ENCODE measurements at places on chromosomes 1 and 21.

GRCh38 chr1:70353044-70353443 lies 1.5 kb downstream of the ANKRD13C start:
- no peak for DNase-seq

GRCh38 chr1:167756730-167757405 lies 35.1 kb downstream of the MPZL1 start:
- no peak for DNase-seq

GRCh38 chr1:206814716-206815341 lies 42.5 kb upstream of the IL10 start:
- no peak for DNase-seq

GRCh38 chr1:85554630-85555327 lies 25.8 kb upstream of the CCN1 start:
- no peak for DNase-seq

- DNase-seq: no peak
Observed at GRCh38 chr1:241131636-241132194, 225.3 kb downstream of the RGS7 start.

GRCh38 chr1:235739124-235739523 lies 89.5 kb upstream of the GNG4 start:
- no peak for DNase-seq

DNA sequence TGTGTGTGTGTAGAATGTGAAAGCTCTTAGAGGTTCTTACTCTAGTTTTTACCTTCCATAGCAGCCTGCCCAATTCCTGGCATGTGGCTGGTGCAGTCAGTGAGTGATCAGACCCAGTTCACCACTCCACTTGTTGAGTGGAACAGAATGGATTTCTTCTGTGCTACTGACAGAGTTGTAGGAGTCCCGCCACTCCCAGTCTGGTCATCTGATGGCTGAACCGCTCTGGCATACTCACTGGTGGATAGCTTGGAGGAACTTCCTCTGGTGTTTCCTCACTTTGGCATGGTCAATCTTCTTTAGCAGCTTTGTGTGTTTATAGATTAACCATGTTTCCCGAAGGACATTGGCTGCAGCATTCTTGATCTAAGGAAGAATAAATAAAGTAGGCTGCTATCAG lies 106.7 kb upstream of the ADAR start:
- no peak for DNase-seq

DNA sequence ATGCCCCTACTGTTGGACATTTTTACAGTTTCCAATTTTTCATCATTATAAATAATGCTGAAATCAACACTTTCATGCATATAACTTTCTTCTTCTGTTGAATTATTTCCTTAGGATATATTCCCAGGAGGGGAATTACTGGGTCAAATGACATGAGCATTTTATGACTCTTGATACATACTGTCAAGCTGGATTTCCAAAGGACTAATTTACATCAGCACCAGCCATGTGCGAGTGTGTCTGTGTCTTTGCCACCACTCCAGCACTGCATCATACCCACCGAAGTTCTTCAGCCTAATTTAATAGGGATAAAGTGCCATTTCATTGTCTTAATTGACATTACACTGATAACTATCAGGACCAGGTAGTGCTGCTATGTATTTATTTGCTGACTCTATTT lies 146.7 kb downstream of the CSMD2 start:
- DNase-seq: no peak

- no peak for DNase-seq
Observed at GRCh38 chr1:206705191-206705590, 20.5 kb downstream of the MAPKAPK2 start.

GRCh38 chr1:7726623-7727022 lies 44.5 kb upstream of the VAMP3 start:
- no peak for DNase-seq

DNA sequence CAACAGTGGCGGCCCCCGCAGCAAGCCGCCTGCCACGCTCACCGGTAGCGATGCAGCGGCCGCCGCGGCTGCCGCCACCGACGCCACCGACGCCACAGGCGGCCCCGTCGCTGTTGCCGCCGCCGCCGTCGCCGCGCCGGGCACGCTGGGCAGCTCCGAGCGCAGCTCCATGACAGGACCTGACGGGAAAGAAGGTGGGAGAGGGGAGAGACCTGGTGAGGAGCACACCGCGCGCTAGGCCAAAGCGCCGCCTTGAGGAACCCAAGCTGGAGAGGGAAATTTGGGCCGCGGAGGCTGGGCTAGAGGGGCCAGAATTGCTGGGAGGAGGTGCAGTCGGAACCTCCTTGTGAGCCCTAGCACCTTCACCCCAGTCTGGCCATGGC lies 1.9 kb downstream of the DMRTA2 start:
- DNase-seq: no peak

- DNase-seq: no peak
Observed at GRCh38 chr1:147641695-147642592, 28.4 kb downstream of the ACP6 start.

- no peak for DNase-seq
Observed at GRCh38 chr1:86491171-86491950, 22.6 kb downstream of the CLCA1 start.

DNA sequence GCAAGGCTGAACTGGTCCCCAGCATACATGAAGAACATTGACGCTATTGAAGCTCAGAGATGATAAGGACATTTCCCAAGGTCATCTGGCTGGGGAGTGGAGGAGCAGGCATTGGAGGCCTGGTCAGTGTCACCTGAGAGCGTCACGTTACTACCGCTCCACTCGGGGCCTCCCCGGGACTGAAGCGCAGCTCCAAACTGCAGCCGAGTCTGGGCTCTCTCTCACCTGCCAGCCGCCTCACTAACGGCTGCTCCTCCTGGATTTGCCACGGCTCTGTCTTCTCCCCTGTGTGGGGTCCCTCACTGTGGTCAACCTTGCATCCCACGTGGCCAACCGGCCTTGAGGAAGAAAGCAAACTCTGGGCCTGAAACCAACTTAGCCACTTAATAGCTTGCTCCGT lies 111.3 kb downstream of the ADSS2 start:
- no peak for DNase-seq

- DNase-seq: no peak
Observed at GRCh38 chr1:209222826-209223225, 360.7 kb upstream of the CAMK1G start.

- no peak for DNase-seq
Observed at GRCh38 chr1:59475737-59476136, 178.8 kb downstream of the FGGY start.

DNA sequence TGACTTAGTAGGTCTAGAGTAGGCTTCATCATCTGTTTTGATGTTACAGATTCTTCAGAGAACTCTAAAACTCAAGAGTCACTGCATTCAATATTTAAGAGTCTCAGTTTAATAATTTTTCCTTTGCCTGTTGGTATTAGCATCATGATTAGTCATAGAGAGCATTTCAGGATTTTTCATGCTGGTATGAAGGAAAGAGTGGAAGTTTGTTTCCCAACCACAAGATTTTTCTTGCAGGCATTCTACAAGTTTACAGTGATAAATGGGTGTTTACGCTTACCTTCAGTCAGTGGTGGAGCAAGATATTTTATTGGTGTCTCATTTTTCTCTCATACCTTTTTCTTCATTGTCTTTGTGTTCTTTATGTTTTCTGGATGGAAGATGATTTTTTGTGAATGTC lies 58.4 kb upstream of the MYOCOS start:
- no peak for DNase-seq

DNA sequence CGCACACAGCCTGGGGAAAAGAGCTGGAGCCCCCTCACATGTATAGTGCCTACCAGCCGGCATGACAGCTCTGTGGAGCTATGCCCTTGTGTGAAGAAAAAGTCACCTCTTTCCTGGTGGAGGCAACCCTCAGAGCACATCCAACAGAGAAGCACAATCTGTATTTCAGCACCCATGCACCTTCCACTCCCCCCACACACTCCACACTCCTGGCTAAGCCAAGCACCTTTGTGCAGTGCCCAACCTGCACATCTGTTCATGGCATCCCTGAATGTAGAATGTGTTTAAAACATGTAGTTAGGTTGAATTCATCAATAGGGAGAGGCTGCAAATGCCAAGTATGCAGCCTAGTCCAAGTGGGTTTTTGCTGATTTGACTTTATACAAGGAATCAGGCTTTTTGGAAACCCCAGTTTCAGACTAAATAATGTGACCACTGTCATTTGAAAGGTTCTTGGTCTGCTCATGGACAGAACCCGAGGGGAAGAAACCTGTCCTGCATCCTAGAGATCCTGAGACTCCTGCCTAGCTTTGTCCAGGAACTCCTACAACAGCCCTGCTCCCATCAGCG lies 197.1 kb downstream of the TOMM20 start:
- no peak for DNase-seq

DNA sequence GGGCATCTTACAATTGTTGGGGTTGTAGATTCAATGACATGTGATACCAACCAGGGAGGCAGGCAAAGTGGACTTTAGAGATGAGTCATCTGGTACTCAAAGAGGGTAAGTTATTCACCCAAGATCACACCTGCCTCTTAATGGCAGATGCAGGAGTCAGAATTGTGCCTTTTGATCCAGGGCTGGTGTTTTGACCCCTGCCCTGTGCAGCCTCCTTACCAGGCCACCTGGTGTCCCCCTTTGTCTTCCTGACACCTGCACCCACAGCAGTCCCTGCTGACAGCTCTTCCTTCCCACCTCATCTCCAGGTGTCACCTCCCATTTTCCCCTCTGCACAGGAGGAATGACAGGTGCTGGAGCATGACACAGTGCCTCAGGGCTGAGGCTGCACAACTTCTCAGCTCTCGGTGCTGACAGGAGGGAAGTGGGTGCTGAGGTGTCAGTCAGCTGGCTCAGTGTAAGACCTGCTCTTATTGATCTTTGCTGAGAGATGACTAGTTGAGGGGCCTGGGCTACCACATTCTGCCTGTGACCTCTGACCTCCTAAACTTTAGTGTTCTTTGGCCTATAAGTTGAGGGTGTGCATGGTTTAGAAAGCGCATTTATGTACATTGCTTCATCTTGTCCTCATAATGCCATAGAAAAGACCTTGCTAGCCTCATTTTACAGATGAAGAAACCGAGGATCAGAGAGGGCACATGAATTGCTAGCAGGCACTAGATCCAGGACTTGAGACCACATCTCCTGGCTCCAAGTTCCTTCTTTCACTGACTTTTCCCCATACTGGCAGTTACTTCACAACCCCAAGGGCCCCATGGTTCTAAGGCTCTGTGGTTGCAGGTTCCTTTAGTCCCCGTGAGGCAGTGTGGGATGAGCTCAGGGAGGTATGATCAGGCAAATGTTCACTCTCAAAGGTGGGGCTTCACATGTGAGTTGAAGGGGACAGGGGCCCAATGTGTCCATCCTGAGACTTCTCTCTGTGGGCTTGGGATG lies 31.3 kb downstream of the CACNA1E start:
- no peak for DNase-seq

- DNase-seq: no peak
Observed at GRCh38 chr1:8547791-8548190, 229.9 kb downstream of the SLC45A1 start.

- DNase-seq: peak; percentile 33
Observed at GRCh38 chr1:204941421-204942338, 71.0 kb downstream of the NFASC start.

- DNase-seq: no peak
Observed at GRCh38 chr21:45670731-45671130, 27.2 kb downstream of the PCBP3 start.

GRCh38 chr1:233448109-233448689 lies 120.7 kb downstream of the MAP3K21 start:
- no peak for DNase-seq

- DNase-seq: no peak
Observed at GRCh38 chr1:66618390-66618789, 84.4 kb downstream of the SGIP1 start.

DNA sequence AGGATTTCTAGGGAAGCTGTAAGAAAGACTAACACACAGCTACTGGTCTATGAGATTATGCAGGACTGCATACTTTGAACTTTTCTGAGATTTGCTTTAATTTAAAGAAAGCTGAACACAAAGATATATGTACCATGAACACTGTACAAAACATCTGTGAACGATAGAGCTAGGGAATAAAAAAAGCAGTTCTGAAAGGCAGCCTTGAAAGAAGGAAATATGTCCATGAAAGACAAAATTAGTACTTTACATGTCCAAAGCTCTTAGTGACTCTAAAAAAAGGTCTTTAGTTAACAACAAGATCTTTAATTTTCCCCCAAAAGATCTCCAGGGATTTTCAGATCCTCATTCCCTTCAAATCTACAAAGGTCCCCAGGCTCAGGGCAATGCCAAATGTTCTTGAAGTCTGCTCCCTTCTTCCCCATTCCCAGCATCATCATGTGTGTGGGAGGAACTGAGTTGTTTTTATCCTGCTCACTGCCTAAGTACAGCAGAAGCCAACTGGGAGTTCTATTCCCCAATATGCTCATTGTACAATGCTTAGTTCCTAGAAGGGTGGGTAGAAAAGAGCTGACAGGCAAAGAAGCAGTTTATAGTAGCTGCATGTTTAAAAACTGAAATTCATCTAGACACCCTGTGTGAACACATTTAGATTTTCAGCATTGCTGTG lies 60.1 kb upstream of the PTCH2 start:
- no peak for DNase-seq

- no peak for DNase-seq
Observed at GRCh38 chr1:209626346-209627026, 25.7 kb downstream of the LAMB3 start.

DNA sequence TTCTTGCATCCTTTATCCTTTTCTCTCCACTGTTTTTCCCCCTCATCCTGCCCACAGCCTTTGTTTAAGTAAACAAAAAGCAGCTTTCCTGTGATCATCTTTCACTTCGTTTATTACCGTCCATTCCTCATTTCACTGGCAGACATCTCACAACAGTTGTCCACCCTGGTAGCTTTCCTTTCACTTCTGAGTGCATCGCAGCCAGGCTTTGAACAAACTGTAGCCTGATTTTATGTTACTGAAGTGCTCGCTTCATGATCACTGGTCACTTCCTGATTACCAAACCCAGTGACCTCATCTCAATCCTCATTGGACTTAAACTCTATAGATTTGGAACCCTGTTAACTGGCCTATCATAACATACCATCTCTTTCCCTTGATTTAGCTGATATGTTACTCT lies 67.7 kb downstream of the SDCCAG8 start:
- DNase-seq: no peak

- DNase-seq: no peak
Observed at GRCh38 chr1:226126824-226127569, 59.5 kb downstream of the ACBD3 start.

- no peak for DNase-seq
Observed at GRCh38 chr21:45227735-45228134, 60.0 kb downstream of the POFUT2 start.

DNA sequence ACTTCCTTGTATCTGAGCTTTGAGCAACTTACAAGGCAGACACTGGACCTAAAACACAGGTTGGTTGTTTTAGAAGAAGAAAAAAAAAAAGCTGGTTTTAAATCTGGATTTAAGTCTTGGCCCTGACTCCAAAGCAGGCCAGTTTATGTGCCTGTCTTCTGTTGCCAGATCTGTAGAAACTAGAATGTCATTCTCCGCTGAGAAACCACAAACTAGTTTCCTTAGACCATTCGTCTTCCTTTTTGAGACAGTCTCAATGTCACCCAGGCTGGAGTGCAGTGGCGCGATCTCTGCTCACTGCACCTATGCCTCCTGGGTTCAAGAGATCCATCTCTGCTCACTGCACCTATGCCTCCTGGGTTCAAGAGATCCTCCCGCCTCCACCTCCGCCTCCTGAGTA lies 33.9 kb downstream of the APP start:
- DNase-seq: no peak
